ENCODE measurements at places on chromosomes 2 and 18. TPM values are rescaled to one million over a fixed set of nuclear protein-coding genes. Genes with fewer than 3 reads are reported as not detected.

TRMT61B gene
- total RNA-seq, result 10.4 TPM

OTOF gene
- 0.39 TPM for total RNA-seq

RIT2 gene
- total RNA-seq, result not detected

DNA sequence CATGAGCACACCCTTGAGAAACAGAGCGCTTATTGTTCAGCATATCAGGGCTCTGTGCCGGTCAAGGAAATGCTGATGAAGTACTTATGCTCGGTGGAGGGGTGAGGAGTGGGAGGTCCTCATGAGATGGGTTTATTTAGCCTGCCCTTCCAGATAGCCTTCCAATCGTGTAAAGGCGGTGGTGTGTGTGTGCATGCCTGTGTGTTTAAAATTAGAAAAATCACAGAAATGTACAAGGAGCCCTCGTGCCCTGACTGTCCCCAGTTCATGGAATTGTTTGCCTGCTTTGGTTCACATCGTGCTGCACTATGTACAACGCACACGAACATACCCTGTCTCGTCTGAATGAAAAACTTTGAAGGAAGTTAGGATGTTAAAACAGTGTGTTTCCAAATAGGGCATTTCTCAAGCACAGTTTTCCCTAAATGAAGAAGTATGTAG lies 158.6 kb downstream of the AQP4 start:
- H3K4me1 ChIP-seq, result no peaks in the 10 kb centered on the region
- no peak overlapping the region for H3K27ac ChIP-seq
- no peak for DNase-seq
- no peaks in the 10 kb centered on the region for H3K36me3 ChIP-seq

- no peak overlapping the region for H3K4me3 ChIP-seq
- DNase-seq, result no peak
- H3K36me3 ChIP-seq, result no peaks in the 10 kb centered on the region
- no peak overlapping the region for H3K27ac ChIP-seq
- no peaks in the 10 kb centered on the region for H3K4me1 ChIP-seq
- H3K27me3 ChIP-seq, result no peaks in the 10 kb centered on the region
Observed at GRCh38 chr18:45749918-45750689, 26.1 kb downstream of the SLC14A1 start.

- peak; percentile 90 for DNase-seq
- peaks cover 41% of the 10 kb centered on the region for H3K4me1 ChIP-seq
- no peaks in the 10 kb centered on the region for H3K27me3 ChIP-seq
- peak overlapping the region; percentile 30 for H3K27ac ChIP-seq
- no peaks in the 10 kb centered on the region for H3K36me3 ChIP-seq
Observed at GRCh38 chr2:120596990-120597594, 138.6 kb upstream of the GLI2 start.
